Bladder microvascular endothelial cell (primary cell): ENCODE measurements at places on chromosomes 4 and X. TPM values are rescaled to one million over a fixed set of nuclear protein-coding genes. Genes with fewer than 3 reads are reported as not detected.

BEX1 gene
- 0.32 TPM in 1 of 2 replicates, not detected in the other for total RNA-seq

SFRP2 gene
- under 0.01 TPM in 1 of 2 replicates, not detected in the other for total RNA-seq

CCSER1 gene
- total RNA-seq: 1.1 and 1.8 TPM in 2 replicates

ZNF711 gene
- 0.16 and 4.7 TPM in 2 replicates for total RNA-seq

NBDY gene
- 3.2 and 6.6 TPM in 2 replicates for total RNA-seq

MAOA gene
- 13.6 and 203 TPM in 2 replicates for total RNA-seq

CXCR3 gene
- total RNA-seq: not detected in 2 replicates

SRPX gene
- 64.1 and 74.6 TPM in 2 replicates for total RNA-seq

TGIF2LX gene
- total RNA-seq: not detected in 2 replicates

TBC1D19 gene
- 6.6 and 13.3 TPM in 2 replicates for total RNA-seq

LGI2 gene
- under 0.01 and 0.06 TPM in 2 replicates for total RNA-seq

CENPVL2 gene
- total RNA-seq: not detected in 2 replicates

C1QTNF7 gene
- total RNA-seq: not detected in 2 replicates

PPBP gene
- not detected in 2 replicates for total RNA-seq

CLDN22 gene
- total RNA-seq: not detected in 2 replicates
